Activated CD4-positive, alpha-beta T cell treated with anti-CD3 and anti-CD28 coated beads, Interleukin-2, amount 50 U/mL, for 24 hours (primary cell): ENCODE measurements at places on chromosomes 3 and 15.

DNA sequence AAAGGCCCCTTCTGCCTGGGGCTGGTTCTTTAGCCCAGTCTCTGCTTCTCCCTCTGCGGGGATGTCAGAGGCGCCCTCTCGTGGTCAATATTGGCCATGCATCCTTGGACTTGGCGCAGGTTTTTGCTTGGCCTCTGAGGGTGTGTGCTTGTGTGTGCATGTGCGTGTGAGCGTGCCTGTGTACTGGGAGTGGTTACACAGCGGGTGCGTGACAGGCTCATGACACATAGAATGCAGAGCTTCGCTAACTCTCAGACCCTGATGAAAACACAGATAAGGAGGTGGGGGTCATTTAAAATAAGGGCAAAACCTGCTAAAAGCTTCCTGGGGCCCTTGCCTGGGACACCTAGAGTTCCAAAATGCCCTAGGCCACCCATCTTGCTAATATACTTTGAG, 160.9 kb downstream of the SMAD6 start:
- peak; percentile 67 for DNase-seq

DNA sequence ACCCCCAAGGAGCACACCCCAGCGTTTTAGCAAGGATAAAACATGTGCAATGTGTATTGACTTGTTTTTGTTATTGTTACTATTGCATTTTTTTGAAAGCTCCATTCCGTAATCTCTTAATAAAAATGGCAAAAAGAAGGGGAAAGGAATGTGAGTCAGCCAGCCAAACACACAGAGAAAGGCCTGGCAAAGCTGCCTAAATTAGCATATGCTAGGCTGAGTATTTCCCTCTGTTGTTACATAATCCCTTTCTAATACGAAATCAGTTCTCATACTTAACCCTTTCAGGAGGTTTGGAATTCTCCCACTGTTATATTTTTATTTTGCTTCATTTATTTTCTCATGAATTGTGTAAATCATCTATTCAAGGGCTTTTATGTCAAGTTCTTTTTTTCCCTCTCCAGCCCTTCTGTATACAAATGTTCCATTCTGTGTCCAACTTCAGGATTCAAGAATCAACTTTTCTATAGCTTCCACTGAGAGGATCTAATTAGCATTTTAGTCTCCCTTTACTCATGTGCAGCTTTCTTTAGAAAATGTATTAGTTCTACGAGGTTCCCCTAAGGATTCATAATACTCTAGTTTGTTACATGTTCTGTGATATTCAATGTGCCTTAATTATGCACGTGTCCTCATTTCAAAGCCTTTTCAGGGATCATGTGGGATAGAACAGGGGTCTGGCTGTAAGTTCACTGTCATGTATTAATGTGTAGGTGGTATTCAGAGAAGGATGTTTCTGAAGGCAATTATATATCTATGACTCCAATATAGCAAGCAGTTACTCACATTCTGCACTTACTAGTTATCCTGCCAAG, 9.2 kb downstream of the CADM2 start:
- no peak for DNase-seq

DNA sequence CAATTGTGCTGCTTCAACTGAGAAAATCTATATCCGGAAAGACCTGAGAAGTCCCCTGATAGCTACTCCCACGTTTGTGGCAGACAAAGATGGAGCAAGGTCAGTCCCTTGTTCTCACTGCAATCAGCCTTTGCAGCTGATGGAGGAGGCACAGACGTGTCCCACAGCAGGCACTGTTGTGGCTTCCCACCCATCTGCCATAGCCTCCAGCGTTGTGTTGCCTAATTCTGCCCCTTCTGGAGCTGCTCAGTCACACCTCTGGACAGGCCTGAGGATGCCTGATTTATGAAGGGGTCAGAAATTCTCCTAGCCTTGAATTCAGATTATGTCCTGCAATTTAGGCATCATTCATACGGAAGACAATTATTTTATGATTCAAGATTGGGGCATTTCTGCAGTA, 41.9 kb downstream of the MRPS25 start:
- no peak for DNase-seq

DNA sequence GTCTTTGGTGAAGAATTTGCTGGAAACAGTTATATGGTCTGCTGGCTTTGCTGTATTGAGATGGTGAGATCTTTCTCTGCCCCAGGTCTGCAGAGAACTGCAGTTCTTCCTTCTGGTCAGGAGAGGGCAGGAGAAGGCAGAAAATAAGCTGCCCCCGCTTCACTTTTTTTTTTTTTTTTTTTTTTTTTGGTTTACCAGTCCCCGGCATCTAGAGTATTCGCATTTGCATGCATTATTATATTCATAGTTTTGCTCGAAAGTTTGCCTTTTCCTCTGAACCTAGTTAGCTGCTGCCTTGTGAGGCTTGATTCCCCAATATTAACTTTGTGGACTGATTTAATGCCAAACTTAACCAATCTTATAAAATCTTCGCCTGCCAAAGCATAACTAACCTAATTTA, 10.6 kb upstream of the PARL start:
- no peak for DNase-seq

DNA sequence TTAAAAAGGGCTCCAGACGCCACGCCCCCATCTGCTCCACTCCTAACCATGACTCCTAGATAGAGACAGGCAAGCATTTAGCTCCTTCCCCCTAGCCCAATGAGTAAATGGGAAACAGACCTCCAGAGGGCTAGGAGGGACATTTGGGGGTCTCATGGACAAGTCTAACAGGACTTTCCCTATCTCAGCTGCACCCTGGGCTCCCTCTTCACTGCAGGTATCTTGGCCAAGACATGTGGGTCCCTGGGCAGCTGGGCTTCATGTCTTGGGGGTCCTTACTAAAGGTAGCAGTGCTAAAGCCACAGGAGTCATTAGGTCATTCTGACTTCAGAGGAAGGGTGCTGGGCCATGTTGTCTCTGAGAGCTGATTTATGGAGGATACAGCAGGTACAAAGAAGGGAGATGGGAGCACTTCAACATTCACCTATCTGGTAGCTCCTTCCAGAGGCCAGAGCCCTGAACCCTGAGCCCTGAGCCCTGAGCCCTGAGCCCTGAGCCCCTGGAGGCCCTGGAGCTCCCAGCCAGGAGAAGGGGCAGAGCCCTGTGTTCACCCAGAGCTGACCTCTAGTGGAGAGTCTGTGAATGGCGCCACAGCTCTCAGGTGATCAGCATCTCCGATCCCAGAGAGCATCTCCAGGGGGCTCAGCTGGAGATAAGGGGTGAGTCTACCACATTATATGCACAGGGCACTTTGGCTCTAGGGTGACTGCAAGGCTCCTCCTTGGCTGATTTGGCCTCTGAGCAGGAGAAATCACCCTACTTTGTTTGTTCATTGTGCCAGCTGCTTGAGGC, 40.1 kb upstream of the EPHB1 start:
- DNase-seq = no peak

DNA sequence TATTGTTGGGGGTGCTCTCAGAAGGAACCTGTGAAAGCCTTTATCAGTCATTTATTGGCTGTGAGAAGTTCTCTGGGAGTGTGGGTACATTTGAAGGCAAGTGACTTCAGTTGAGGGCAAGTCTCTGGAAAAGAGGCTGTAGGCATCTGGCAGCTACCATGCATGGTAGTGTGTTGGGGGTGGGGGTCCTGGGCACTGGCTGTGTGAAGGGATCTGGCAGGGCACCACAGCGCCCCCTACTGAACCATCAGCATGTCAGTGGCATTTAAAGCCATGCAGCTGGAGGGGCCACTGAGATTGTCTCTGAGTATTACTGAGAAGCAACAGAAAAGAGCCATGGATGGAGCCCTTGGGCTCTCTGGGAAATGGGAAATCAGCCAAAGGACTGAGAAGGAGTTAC, 30.6 kb downstream of the CRTAP start:
- no peak for DNase-seq

DNA sequence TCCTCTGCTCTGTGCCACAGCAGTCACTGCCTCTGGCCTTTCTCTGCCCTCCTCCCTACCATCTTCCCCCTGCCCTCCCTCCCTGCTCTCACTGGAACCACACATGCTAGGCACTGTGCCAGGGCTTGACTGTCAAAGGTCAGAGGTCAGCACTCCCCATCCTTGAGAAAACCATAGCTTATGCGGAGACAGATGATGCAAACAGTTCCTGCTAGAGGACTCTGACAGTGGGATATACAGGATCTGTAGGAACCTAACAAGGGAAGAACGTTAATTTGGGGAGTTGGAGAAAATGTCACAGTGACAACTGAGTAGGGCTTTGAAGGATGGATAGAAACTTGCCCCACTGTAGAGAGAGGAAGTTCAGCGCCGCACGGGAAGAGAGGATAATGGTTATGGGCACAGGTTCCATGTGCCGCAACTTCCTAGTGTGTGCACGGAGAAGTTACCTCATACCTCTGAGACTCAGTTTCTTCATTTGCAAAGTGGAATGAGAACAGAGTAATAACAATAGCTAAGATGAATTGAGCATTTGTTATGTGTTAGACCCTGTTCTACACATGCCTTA, 29.3 kb upstream of the XYLB start:
- DNase-seq = no peak

GRCh38 chr3:53130179-53131061, at the start of gene RFT1:
Gene RFT1, minus strand, starts transcription at chr3:53130435. Its CDS starts 35 bp downstream, at chr3:53130400.
- DNase-seq = peak; percentile 97

DNA sequence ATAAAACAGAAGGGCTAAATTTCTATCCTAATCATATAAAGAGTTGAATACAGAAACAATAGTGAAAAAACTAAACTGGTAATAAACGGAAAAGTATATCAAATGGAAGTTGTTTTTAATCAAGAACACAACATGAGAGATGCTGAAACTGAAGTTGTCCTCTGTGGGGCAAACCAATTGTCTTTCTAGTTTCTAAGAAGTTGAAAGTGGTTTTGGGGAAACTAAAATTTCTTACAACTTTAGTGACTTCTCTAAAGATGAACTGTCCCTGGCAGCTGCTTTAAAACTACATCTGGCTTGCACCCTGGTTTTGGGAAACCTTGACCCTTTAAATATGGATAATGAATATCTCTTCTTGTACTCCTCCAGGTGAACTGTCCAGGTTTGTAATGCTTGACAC, 155.6 kb downstream of the ADAM10 start:
- no peak for DNase-seq

DNA sequence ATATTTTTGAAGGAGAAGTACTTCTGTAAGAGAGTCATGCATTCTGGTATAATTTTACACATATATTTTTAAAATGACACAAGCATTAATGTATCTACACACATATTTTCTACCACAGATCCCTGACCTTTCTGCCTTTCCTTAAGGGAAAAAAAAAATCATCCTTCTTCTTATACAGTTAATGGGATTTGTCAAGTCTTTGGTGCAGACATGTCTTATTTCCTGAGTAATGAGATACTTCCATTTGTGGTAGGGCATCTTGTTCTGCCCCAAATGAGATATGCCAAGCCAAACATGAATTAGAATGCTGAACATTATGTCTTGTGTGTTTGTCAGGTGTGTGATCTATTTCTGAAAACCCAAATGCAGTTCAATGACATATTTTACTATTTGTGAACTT, 329.9 kb downstream of the RBMS3 start:
- DNase-seq = no peak

DNA sequence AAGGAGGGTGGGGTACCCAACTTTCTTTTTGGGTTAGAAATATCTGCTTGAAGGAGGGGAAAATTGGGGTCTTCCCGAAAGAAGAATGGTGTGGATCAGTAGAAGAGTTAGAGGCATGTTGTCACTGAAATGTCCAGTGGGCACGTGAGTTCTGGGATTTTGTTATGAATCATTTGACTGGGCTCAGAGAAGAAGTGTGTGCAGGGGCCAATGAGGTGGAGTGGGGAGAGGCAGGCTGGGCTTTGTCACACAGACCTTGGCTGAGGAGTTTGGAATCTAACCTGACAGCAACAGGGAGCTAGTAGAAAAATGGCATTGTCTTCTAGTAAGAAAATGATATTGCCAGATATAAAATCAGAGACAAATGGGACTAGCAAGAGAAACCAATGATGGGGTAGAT, 436.8 kb downstream of the MFSD1 start:
- no peak for DNase-seq

DNA sequence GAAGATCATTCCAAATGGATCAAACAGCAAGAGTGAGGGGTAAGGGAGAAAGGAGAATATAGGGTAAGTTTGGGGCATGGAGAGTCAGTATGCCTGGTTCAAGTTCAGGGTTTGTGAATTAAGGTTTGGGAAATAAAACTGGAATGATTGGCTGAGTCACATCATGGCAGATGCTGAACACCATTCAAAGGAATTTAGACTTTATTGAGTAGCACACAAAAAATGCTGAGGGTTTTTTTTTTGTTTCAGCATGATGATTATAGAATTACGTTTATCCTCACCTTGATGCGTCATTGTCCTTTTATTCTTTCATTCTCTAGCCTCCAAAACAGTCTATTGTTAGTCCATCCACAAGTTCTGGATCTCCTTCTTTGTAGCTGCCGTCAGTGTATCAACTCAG, 220.0 kb upstream of the UMPS start:
- DNase-seq = no peak

GRCh38 chr15:27491666-27492621, 521.0 kb downstream of the GABRG3 start:
- no peak for DNase-seq

DNA sequence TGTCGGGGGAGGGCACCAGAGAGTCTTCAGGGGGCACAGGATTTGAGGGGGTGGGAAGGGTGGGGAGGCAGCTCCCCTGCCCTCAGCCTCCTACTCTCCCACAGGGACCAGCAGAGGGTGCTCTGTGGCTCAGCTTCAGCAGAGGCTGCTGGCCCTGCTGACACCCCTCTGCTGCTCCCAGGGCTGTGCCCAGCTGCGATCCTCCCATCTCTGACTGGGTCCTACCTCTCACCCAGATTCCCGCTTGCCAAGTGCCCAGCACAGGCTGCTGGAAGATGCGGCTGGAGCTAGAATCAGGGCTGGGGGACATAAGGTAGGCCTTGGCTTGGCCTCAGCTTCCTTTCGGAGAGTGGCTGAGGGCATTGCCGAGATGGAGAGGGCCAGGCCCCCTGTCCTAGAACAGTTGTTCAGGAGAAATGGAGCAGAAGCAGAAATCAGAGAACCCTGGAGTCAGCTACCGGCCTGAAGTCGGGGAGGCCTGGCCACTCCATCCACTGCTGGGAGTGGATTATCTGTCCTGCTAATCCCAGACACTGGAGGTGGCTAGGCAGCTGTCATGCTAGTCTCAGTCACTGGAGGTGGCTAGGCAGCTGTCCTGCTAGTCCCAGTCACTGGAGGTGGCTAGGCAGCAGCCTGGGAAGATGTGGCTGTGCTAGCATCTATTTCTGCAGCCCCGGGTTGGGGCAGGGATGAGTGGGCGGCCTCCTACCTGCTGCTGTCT, 3.9 kb downstream of the GRM2 start:
- DNase-seq = no peak

DNA sequence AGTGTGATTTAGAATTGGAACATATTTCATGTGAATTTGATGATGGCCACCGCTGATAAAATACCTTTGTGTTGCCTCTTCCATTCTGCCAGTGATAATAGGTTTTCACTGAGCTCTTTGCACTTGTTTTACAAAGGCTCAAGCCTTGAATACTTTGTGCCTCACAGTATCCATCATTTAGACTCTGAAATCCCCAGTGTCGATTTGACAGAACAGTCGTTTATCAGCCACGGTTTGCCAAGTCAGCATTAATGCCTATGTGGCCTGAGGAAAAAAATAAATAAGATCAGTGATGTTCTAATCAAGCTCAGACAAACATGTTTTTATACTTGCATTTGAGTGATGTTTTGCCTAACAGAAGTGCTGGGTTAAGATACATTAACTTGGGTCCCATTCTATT, 399.1 kb downstream of the RBMS3 start:
- no peak for DNase-seq
